ENCODE measurements at places on chromosomes 4 and X.

DNA sequence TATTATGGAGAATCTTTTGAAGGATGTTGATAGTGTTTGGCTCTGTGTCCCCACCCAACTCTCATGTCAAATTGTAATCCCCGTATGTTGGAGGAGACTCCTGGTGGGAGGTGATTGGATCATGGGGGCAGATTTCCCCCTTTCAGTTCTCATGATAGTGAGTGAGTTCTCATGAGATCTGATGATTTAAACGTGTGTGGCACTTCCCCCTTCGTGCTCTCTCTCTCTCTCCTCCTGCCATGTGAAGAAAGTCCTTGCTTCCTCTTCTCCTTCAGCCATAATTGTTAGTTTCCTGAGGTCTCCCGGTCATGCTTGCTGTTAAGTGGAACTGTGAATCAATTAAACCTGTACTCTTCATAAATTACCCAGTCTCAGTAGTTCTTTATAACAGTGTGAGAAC, 166.1 kb upstream of the NUDT6 start:
- DNase-seq: no peak

DNA sequence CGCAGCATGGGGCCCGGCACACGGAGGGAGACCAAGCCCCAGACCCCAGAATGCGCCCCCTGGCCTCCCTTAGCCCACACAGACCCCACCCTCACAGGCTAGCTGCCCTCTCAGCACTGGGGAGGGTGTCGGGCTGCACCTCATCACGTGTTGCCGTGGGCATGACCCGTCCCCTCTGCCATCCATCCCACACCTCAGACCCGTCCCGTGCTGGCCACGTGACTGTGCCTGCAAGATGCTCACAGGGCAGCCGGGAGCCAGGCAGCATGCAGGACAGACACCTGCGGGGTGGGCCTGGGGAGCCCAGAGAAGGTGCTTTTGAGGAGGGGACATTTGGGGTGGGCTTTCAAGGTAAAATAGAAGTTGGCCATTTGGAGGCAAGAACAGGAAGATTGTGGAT, 4.8 kb downstream of the MSANTD1 start:
- DNase-seq: no peak

DNA sequence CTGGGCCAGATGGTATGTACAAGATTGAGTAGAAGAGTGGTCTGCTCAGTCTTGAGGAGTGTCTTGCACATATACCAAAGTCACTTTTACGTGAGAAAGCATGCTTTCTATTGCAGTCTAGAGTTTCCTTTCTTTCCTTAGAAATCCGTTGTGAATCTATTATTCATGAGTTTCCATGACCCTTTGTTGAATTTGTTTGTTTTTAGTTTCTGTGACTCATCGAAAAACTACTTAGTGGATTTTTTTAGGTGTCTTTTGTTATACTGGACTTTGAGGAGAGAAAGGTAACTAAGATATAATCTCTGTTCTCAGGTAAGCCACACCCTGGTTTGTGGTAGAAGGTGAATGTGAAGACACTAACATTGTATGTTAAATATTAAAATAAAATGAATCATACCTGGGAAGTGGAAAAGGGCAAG, 23.0 kb downstream of the GALNT7 start:
- DNase-seq: no peak

GRCh38 chr4:153521999-153522801, 56.0 kb downstream of the TMEM131L start:
- DNase-seq: no peak

DNA sequence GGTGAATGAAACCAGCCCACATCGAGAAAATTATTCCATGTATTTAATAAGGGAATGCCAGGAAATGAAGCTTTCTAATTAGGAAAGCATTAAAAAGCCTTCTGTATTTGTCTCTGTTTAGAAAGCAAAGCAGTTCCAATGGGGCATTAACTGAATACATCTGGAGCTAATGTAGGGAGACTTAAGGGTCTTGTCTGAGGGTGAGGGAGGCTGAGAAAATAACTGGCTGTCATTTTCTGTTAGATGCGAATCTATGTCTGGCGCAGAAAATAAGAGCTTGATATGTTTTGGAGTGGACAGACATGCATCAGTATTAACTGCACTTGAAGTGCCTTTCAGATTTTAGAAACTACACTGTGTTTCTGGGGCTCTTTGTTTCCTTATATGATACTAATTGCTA, 111.3 kb downstream of the KLHL8 start:
- no peak for DNase-seq

- no peak for DNase-seq
Measured at GRCh38 chr4:4687935-4688727, 146.3 kb upstream of the STX18 start.

GRCh38 chr4:172134521-172134920, 321.3 kb downstream of the GALNTL6 start:
- DNase-seq: no peak

- no peak for DNase-seq
Measured at GRCh38 chr4:90189946-90190345, 62.8 kb downstream of the CCSER1 start.

- DNase-seq: no peak
Measured at GRCh38 chr4:94567811-94568210, 116.1 kb downstream of the PDLIM5 start.

DNA sequence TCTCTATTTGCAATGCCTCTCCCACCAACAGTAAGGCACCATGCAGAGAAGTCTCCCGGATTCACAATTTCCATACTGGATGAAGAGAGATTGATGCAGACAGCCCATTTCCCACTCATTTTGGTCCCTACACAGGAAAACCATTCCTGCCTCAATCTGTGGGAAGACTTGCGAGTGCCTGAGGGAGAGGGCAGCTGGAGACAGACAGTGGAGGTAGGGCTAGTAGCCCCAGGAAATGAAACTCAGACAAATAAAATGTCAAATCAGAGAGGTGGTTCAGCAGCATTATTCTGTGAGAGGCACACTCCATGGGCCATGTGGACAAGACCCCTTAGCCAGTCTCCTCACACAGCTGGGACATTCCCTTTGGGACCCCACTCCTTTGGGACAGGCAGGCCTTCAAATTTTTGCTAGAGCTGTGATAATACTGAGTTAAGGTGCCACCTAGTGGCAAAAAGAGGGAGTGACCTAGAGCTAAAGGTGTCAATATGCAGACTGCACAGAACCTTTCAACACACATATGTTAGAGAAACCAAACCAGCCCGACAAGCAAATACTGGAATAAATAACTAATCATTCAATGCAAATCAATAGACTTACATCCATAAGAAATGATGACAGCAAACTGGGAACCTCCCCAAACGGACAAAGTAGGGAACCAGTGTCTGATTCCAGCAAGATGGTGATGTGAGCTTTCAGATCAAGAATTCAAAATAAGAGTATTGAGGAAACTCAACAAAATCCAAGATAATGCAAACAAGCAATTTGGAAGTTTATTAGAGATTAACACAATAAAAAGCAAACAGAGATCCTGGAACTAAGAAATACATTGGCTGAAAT, 1865.3 kb upstream of the AGA start:
- DNase-seq: no peak

- DNase-seq: no peak
Measured at GRCh38 chr4:98343626-98344025, 82.4 kb downstream of the RAP1GDS1 start.

DNA sequence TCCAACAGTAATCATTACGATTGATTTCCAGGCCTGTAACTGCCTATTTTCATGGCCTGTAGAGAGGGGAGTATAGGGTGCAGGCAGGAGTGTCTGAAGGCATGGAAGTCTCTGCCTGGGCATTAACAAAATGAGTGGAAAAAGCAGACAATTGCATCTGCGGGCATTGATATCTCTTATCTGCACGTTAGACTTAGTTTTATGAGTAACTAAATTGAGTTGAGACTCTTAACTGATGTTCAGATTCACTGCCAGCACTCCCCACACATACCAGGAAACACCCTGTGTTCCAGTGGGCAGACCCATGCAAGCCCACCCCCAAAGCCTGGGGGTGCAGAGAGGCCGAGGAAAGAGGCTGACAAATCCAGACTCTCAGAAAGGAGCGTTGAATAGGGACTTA, 33.3 kb downstream of the F11 start:
- no peak for DNase-seq

- no peak for DNase-seq
Measured at GRCh38 chrX:16488959-16489358, 161.0 kb upstream of the S100G start.

DNA sequence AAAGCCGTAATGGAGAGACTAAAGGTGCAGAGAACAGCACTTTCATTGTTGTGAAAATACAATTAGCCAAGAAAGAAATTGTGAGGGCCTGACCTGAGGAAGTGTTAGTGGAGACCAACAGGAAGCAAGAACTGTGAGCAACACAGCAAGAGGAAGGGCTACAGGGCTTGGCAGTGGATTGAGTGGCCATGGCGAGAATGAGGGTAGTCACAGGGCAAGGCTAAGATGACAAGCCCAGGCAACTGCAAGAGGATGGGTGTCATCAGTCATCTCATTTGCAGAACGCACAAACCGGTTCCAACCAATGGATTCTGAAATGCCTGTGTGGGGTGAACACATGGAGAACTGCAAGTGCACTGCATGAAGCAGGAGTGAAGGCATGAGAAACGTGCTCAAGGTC, 3.6 kb downstream of the SLC10A6 start:
- no peak for DNase-seq

DNA sequence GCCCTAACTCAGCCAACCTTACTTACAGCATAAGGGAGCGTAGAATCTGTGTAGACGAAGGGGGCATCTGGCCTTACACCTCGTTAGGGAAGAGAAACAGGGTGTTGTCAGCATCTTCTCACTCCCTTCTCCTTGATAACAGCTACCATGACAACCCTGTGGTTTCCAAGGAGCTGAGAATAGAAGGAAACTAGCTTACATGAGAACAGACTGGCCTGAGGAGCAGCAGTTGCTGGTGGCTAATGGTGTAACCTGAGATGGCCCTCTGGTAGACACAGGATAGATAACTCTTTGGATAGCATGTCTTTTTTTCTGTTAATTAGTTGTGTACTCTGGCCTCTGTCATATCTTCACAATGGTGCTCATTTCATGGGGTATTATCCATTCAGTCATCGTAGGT, 14.6 kb downstream of the PLP1 start:
- DNase-seq: no peak

DNA sequence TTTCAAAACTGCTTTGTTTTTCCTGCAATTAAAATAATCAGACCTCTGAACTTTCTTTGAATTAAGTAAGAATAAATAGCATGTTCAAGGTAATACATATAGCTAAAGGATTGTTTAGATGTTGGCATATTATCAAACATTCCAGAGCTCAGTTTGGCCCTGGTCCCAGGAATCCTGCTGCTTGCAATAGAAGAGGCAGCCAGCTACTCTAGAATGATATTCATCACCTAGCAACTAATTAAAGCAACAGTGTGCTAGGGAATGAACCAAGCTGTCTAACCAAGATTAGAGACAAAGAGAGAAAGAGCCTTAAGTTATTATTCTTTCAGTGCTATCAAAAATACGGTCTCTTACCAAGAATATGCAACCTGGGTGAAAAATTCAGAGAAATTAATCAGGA, 460.9 kb downstream of the GABRG1 start:
- no peak for DNase-seq

DNA sequence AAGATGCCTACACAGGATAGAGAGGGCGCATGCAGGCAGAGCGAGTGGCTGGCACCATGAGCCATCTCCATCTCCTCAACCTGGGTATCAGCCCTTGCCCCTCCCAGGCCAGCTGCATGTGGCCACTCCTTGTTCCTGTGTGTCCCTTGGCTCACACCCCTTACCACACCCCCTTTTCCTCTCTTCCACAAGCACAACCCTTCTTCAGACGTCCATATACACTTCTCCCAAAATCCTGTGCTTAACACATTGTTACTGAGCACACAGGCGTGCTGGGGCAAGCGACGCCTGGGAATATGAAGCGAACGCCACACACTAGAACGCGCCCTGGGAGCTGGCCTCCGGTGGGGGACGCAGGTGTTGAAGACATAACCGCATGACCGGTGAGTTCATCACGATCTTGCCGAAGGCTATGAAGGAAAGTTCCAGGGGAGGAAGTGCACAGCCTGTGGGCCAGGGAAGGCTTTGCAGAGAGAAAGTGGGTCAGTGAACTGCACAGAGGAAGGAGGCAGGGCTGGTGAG, 19.1 kb upstream of the KIAA0232 start:
- no peak for DNase-seq

DNA sequence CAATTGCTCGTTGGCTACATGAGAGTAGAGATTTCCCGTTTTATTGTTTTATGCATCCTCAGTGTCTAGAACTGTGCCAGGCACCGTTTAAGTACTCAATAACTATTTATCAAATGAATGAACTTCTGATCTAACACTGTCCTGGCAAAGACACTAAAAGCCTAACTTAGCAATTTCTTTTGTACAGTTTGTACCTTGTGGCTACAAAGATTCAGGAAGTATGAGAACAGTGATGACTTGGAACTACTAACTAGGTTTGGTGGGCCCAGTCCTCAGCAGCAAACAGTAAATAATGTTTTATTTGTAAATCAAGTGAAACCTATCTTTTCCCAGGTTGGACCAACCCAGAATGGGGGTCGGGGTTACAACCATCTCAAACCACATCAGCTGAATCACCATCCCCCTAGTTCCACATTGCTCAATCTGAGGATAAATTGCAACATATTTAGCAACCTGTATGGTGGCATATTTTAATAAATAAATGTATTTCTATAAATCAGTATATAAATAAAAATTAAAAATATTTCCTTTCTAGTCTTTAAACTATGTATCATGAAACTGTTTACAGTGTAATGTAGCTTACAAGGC, 12.3 kb upstream of the SCRG1 start:
- DNase-seq: no peak

DNA sequence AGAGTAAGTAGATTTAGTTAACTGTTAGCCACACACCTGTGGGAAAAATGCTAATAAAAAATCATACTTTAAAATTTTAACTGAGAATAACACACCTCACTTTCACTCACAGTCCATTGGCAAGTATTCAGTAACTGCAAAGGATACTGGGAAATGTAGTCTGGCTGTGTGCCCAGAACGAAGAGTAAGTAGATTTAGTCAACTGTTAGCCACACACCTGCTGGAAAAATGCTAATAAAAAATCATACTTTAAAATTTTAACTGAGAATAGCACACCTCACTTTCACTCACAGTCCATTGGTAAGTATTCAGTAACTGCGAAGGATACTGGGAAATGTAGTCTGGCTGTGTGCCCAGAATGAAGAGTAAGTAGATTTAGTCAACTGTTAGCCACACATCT, 178.4 kb upstream of the NWD2 start:
- no peak for DNase-seq

- DNase-seq: no peak
Measured at GRCh38 chrX:99242001-99242400, 1168.1 kb downstream of the PCDH19 start.
